ENCODE measurements at places on chromosomes 6 and 20. TPM values are rescaled to one million over a fixed set of nuclear protein-coding genes. Genes with fewer than 3 reads are reported as not detected.
A peak's percentile ranks its signal among the peaks of the same experiment; 100 is the strongest.

The PAQR8 gene
- 50.7 TPM for polyA plus RNA-seq

DNA sequence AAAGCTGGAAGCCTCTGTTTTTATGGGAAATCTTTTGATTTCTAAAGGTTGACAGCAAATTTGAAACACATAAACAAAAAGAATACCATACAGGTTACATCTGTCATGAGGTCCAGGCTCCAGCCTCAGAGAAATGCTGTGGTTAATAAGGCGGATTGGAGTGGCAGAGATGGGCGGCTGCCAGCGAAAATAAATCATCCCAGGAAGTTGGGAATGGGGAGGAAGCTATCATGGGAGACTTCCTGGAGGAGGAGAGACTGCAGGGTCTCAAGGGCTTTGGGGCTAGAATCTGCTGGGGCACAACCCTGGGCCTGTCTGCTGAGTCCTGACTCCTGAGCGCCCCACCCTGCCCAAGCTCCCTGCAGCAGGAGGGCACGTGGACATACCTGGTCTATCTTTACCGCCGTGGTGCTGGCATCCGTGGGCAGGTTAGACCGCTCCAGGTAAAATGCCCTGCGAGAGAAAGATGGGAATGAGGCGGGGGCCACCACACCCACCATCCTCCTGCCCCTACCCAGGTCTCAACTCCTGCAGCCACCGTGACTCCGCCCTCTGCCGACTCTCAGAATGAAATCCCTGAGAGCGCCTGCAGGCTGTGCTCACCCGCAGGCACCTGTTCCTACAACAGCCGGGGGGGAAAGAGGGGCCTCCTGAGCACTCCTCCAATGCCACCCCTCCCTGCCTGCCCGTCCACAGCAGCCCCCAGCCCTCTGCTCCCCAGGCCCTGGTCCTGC, 197.3 kb downstream of the PREX1 start:
- no peak for DNase-seq

The LRRN4 gene
- polyA plus RNA-seq, result 0.10 TPM

DNA sequence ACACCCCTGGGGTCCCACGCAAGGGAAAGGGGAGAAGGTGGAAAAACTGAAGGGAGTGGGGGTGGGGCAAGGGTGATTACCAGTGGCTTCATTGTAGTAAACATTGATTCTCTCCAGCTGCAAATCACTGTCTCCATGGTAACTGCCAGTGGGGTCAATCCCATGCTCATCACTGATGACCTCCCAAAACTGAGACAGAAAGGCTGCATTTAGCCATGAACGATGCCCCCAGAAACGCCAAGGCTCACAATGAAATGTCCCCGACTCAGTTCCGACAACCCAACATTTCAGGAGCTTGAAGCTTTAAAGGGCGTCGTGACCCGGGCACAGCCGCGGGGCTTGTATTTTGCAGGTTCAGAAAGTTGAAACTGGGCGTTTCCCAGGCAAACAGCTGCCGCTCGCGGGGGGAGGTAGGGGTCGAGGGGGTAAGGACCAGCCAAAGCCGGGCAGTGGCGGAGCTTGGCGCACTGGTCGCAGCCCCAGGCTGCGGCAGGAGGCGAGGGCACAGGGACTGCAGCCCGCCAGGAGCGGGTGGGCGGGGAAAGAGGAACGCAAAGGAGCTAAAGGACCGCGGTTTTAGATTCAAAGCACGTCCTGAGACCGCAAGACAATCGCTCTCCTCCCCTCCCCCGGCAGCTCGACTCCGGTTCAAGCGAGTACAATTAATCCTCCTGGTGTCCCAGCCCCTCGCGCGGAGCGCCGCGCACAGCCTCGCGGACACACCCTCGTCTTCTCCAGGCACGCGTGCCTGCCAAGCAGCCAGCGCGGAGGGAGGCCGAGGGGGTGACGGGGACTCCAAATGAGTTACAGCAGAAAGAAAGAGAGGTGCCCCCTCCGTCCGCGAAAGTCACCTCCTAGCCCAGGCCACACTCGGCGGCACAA, 731 bp downstream of the TUBB2B start:
- DNase-seq, result no peak

- no peak for DNase-seq
These were observed 147.2 kb downstream of the SYCP2 start for GRCh38 chr20:59785986-59786795.

The SNRPB gene
- 489 TPM for polyA plus RNA-seq

DNA sequence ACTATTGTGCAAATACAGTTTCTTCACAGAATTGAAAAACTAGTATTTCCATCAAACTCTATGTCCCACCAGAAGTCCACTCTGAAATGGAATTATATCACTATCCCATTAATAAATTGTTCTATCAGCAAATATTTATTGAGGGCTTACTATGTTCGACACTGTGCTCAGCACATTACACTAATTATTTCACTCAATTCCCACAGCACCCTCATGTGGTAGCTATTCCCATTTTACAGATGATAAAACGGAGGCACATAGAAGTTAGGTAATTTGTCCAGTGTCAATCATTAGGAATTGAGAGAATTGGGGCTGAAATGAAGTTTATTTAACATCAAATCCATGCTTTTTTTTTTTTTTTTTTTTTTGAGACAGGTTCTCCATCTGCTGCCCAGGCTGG, 52.5 kb downstream of the MKKS start:
- peak; percentile 40 for DNase-seq

The HTR1E gene
- not detected for polyA plus RNA-seq

The RREB1 gene
- 6.2 TPM for polyA plus RNA-seq

DNA sequence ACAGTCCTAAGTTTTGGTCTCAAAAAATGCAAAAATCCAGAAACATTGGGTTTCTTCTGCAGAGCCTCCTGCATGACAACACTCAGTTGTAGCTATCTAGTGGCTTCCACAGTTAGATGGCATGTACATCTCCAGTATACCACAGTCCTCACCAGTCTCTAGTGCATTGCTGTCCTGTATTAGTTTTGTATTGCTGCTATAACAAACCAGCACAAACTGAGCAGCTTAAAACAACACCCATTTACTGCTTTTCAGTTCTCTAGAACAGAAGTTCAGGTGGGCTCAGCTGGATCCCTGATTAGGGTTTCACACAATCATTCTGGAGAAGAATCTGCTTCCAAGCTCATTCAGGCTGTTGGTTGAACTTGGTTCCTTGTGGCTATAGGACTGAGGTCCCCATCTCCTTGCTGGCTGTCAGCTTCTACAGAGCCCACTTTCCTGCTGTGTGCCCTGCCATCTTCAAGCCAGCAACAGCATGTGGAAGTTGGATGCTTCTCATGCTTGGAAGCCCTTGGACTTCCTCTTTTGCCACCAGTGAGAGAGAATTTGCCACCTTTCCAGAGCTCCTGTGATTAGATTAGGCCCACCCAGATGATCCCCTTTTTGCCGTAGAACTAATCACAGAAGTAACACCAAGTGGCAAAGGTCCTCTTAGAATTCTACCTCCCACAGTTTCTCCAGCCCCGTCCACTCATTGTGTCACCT, 48.9 kb upstream of the TBC1D7 start:
- DNase-seq, result no peak

DNA sequence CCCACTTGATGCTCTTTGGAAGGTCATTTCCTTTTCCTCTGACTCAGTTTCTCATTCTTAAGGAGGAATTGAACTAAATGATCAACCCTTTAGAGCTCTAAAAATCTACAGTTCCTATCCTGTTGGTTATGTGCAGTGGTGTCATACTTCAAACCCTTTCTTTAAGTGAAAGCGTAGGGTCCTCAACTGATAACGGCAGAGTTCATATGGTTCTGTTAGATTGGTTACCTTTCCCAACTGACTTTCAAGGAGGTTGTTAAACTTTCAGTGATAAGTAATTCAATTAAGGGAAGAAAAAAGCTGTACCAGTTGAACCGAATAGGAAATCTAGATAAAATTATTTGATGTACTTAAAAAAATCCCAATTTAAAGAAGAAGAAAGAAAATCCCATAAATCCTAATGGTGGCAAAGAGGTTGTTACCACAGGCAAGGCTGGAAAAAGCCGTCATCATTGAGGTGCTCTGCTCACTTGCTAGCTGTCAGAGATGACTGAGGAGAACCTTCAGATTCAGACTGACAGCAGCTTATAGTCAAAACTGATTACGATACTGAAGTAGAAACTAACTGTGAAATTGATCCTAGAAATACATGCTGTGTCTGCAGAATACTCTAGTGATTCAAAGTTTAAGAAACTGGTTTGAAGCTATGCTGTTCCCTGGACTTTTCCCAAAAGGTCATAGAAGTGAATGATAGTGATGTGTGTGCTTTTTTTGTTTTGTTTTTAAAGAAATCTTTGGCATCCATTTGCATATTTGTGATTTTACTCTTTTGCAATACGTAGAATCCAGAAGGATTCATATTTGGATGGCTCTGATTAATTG, 16.2 kb downstream of the TMEM14A start:
- DNase-seq, result no peak

DNA sequence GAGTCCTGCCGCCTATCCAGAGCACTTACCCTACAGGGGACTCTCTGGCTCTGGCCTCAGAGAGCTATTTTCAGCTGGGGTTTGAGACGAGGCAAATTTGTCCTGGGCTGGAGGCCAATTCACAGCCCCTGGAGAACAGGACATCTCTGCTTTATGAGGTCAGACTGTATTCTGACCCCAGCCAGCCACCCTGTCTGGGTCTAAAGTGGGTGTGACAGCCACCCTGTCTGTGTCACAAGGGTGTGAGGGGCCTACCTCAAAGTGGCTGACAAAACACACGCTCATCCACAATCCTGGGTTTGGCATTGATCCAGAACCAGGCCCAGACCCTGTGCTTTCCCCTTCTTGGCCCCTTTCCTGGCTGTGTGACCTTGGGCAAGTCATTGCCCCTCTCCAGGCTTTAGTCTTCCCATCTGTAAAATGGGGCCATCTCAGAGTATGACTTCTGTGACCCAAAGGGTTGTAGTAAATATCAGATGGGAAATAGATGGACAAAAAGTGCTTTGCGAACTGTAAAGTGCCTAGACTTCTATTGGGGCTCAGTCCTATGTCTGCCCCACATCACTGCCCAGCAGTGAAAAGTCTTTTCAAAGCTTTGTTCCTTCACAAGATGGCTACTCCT, 44.1 kb upstream of the TGM2 start:
- no peak for DNase-seq

The PAX1 gene
- not detected for polyA plus RNA-seq

- no peak for DNase-seq
These were observed 349.9 kb upstream of the SLC35B3 start for GRCh38 chr6:8785223-8785622.

GRCh38 chr20:56566621-56567020, 33.6 kb downstream of the FAM209B start:
- peak; percentile 38 for DNase-seq

The TREM2 gene
- polyA plus RNA-seq, result not detected

- no peak for DNase-seq
These were observed 208.4 kb downstream of the PREX1 start for GRCh38 chr20:48619126-48620101.

- no peak for DNase-seq
These were observed 245.9 kb upstream of the FOXQ1 start for GRCh38 chr6:1065986-1066385.

DNA sequence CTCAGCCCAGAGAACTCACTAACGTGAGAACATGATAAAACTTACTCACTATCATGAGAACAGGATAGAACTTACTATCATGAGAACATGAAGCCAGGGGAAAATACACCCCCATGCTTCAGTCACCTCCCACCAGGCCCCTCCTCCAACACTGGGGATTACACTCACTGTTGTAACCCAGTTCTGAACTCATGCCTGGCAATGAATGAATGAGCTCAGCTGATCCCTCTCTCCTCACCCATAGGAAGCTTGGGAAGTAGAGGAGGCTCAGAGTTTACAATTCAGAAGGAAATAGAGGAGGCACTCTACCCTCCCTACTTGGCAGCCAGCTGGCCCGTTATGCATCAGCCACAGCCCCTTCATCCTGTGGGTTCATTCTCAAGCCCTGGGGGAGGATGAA, 102.5 kb downstream of the EYA2 start:
- DNase-seq, result no peak

DNA sequence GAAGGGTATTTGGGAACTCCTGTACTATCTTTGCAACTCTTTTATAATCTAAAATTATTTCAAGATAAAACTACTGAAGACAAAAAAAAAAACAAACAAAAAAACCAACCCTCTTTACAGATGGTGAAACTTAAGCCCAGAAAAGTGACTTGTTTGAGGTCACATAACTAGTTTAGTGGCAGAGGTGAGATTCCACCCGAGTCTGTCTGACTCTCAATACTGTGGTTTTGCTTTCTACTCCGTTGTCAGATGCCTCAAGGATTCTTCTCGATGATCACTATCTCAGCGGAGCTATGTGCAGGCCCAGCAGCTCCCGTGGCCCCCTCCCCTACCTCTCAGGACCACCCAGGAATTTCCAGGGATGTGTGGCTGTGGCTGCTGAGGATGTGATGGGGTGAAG, 36.1 kb upstream of the KCNB1 start:
- DNase-seq, result no peak
